Activated CD8-positive, alpha-beta memory T cell treated with anti-CD3 and anti-CD28 coated beads, Interleukin-2, amount 50 U/mL, for 4 hours (primary cell): ENCODE measurements at places on chromosomes 7 and 10.

DNA sequence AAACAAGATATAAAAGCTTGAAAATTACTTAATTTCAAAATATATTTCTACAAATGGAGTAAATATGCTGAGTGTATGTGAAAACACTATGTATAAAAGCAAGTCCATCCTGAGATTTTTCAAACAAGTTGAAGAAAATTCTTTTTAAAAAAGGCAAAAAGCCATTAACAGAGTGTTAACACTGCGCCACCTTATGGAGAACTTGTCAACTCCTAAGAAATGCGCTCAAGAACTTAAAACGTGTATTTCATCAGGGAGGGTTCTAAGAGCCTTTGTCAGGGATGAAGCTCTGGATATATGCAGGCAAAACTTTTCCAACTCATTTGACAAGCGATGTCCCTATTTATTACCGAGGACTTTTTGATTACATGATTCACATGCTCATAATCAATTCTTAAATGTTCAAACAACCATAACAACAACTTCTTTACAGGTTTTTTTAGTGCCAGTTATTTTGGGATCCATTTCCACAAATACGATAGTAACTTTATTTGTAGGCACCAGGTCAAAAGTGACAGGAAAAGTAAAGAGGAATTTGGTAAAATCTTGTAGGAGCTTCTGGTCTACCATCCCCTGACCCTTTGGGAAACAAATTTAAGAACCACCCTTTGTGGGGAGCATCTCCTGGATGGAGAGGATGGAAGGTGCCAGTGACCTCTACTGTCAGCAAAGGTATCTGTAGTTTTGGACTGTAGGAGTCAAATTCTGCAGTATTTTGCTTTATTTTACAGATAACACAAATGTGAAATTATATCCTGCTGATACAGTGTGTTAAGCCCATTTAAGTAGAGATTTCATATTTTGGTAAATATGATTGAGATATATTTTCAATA lies 23.2 kb downstream of the CALCR start:
- DNase-seq: no peak

DNA sequence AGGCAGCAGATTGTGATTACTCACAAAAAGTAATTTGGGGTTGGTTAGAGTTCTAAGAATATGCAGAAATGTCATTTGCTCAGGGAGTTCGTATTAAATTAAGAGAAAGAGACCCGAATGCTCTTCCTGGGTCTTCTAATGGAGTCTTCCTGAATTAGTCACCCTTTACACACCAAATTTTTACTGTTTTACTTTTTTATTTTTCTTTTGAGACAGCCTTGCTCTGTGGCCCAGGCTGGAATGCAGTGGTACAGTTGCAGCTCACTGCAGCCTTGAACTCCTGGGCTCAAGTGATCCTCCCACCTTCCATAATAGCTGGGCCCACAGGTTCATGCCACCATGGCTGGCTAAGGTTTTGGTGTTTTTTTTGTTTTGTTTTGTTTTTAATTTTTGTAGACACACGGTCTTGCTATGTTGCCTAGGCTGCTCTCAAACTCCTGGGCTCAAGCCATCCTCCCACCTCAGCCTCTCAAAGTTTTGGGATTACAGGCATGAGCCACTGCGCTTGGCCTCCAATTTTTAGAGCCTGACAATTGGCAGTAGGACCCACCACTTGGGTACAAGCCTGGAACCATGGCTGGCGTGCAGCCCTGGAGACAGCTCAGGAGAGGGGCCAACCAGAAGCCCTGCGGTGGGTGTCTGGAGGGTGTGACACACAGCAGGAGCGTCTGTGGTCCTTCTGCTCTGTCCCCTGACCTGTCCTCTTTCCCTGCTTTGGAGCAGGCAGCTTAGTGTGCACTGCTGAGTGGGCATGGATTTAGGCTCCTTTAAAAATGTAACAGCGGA lies 16.4 kb upstream of the BHLHA15 start:
- no peak for DNase-seq

GRCh38 chr7:37484426-37485073 lies 35.9 kb upstream of the ELMO1 start:
- DNase-seq: no peak

GRCh38 chr10:77409697-77410471 lies 227.7 kb downstream of the KCNMA1 start:
- no peak for DNase-seq

GRCh38 chr10:124624895-124625294 lies 119.3 kb downstream of the FAM53B start:
- no peak for DNase-seq

- DNase-seq: no peak
Observed at GRCh38 chr10:53108317-53108934, 335.8 kb upstream of the MBL2 start.

DNA sequence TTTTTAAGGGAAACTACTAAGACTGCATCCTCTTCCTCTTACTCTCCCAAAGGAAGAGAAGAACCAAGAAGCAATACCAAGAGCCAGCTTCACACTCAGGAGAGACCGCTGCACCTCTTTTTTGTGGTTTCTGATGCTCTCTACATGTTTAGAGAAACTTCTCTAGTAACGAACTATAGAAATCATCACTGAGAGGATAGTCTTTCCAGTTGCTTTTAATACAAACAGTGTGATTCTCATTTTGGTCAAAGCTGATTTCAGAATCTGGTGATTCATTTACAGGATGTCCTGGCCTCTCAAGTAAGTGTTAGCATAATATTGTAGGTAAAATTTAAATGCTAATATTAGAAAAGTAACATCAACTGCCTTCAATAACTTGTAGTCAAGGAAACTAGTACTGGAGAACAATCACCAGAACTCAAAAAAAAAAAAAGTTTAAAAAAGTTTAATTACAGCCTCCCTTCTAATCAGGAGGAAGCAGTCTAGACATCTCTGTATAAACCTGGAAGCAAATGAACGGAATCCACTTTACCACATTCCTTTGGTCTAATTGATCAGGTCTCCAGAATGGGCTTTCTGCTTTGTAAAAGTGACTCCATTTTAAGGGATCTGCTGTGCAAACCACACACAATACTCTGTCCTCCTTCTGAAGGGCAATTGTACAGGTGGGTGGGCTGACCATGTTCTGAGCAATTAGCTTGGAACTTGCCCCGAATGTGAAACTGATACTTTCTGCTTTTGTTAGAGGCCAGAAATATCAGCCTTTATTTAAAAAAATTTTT lies 3.0 kb downstream of the LAMB1 start:
- no peak for DNase-seq

DNA sequence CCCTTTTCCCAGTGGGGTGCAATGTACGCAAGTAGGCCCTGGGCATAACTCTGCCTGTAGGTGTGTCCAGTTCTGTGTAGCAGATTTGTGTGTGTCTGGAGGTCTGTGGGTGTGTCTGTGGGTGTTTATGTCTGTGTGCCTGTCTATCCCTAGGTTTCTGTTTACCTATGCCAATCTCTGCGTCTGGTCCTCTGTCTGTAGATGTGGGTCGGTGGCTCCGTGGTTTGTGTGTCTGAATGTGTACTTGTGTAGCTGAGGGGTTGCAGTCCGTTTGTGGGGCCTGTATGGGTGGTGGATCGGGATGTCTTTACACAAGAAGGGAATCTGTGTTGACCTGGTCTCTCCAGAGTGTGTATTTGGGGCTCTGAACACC lies 932 bp downstream of the NYAP1 start:
- DNase-seq: no peak

- no peak for DNase-seq
Observed at GRCh38 chr7:104328970-104329825, 795 bp downstream of the LHFPL3 start.

GRCh38 chr10:78964274-78964951 lies 104.4 kb upstream of the ZMIZ1 start:
- no peak for DNase-seq

DNA sequence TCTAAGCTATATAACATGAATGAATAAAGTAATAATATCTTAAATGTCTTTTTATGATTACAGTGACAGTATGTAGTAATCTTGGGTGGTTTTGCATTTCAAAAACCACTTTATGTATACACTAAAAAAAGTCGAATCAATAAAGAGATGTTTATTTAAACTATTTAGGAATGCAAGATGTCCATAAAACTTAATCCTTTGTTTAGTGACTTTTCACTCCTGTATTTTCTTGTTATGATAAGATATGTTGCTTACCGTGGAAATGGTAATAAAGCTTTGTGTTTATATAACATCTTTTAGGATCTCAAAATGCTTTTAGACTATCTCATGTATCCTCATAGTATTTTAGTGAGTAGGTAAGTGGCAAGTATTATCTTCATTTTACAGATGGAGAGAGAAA lies 48.5 kb downstream of the SP4 start:
- DNase-seq: no peak

DNA sequence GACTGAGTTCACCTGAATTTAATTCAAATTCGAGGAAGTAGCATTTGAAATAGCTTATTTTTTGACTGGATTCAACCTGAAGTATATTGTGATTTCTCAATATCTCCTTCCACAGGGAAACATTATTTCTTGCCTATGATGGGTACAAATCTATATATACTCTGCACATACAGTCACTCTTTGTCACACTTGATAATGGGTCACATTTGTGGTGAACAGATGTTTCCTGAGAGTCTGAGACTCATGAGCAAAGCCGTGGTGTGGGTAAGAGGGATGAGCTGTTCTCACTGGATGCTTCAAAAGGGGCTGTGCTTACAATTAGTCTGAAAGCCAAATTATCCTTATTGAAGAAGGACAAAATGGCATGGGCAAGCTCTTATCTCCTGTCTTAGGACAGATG lies 18.0 kb upstream of the TBXAS1 start:
- no peak for DNase-seq

DNA sequence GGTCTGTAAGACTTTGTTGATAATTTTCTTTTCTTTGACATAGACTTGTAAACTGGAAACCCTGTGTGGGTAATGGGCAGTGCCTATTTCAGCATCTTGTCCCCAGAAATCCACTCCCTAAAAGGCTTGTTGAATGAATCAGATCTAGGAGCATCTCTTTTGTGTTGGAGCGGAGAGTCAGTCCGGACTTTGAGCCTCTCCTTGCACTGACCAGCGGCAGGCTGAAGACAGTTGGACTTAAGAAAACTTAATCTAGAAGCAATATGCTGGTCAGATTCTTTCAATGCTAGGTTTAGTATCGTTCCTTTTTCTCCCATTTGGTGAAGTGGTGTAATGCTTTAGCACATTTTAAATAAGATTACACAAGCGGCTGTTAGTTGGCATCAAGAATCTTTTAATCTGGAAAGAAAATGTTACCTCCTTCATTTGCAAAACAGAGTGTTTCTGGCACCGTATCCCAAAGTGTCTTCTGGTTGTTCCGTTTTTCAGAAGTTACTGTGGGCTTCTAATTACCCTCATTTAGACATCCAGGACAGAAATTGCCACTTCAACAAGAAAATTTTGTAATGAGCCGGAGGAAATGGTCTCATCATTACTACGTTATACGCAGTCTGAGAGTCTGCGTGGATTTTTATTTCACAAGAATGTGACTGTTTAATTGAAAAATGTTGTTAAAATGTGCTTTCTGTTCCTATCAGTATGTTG lies 74.7 kb downstream of the CUX1 start:
- DNase-seq: no peak

DNA sequence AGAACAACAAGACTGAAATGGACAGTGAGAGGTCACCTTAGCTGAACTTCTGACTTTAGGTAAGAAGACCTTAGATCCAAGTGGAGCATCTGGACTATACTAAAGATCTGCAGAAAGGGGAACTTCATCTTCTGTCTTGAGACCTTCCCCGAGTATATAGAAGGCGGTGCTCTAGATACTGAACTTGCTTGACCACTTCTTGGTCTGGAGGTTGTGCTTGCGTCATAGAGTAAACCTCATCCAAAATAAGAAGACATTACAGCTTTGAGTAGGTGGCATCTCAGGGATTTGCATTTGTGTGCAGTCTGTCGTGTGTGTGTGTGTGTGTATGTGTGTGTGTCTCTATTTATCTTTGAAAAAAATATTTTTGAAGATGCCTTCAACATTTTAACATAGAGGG lies 157.5 kb downstream of the CHN2 start:
- DNase-seq: no peak

DNA sequence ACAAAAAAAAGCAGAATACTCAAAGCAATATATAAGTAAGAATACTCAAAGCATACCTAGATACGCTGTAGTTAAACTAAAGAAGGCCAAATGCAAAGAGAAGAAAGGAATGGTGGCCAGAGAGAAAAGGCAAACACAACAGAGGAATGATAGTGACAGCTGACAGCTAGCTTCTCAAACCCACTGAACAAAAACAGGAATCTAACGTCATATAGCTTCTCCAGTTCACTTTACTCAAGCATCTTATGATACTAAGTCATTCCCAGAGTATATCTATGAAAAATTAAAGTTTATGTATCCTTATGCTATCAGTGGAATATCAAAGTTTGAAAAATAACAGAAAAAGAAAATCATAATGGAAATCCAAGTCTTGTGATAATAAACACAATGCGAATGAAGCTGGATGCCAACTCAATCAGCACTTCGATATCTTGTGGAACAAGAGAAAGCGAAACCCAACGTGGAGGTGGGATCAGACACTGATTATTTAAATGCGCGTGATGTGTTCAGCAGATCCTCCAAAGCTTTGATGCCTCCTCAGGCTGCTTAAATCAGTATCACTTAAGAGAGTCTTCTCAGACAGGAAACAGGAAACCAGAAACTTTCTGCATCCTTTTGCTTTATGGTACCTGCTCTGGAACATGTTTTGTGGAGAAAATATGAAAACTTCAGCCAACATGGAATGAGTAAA lies 102.8 kb downstream of the PIP4K2A start:
- DNase-seq: peak; percentile 56

DNA sequence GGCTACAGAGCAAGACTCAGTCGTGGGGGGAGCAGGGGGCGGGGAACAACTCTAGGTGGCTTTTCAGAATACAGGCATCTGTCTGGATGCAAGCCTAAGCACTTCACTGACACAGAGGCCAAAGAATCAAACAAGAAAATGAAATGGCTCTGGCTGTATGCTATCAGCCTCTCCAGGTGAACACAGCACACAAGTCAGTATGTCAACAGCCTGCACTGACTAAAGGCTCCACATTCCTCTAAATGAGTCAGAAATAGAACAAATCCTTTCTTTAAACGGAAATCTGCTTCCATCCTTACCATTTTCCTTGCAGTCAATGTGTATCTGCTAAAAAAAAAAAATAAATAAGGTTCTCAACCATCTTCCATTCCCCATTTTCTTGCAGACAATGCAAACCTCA lies 88.3 kb downstream of the ARMH3 start:
- DNase-seq: no peak

DNA sequence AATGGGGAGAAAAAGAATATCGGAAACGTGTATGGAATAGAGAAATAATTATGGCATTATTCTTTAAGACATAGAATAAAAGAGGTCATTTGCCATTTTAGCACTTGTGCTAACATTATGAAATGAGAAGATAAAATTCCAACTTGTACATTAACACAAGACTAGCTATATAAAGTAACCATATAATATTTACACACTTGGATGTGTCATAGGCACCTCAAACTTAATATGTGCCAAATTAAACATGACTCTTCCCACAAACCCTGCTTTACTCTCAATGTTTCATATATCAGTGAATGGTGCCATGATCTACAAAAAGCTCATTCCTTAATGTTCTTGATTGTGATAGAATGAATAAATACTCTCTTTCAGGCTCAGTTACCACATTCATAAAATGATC lies 4.1 kb upstream of the MINDY3 start:
- no peak for DNase-seq

- DNase-seq: no peak
Observed at GRCh38 chr7:31917256-31917655, 153.0 kb downstream of the PDE1C start.
